ENCODE measurements at places on chromosomes 6 and 20. TPM values are rescaled to one million over a fixed set of nuclear protein-coding genes. Genes with fewer than 3 reads are reported as not detected.
A peak's percentile ranks its signal among the peaks of the same experiment; 100 is the strongest.

GRCh38 chr6:161303628-161304340 is 29.9 kb upstream of the AGPAT4 start:
- no peaks in the 10 kb centered on the region for H3K27me3 ChIP-seq
- no peak overlapping the region for H3K4me3 ChIP-seq
- DNase-seq, result no peak
- no peaks in the 10 kb centered on the region for H3K36me3 ChIP-seq
- H3K4me1 ChIP-seq, result no peaks in the 10 kb centered on the region

GRCh38 chr20:16412906-16413305 is 160.3 kb downstream of the KIF16B start:
- no peak for DNase-seq
- no peaks in the 10 kb centered on the region for H3K4me1 ChIP-seq
- H3K27me3 ChIP-seq, result no peaks in the 10 kb centered on the region

GRCh38 chr6:21987501-21987957 is 309.3 kb downstream of the PRL start:
- H3K4me1 ChIP-seq, result peaks cover 3% of the 10 kb centered on the region
- peak; percentile 46 for DNase-seq
- H3K36me3 ChIP-seq, result no peaks in the 10 kb centered on the region
- H3K4me3 ChIP-seq, result no peak overlapping the region

GRCh38 chr6:124994648-124995047 is 32.4 kb downstream of the RNF217 start:
- H3K27me3 ChIP-seq, result no peaks in the 10 kb centered on the region
- peaks cover 24% of the 10 kb centered on the region for H3K4me1 ChIP-seq
- no peak overlapping the region for H3K4me3 ChIP-seq

DNA sequence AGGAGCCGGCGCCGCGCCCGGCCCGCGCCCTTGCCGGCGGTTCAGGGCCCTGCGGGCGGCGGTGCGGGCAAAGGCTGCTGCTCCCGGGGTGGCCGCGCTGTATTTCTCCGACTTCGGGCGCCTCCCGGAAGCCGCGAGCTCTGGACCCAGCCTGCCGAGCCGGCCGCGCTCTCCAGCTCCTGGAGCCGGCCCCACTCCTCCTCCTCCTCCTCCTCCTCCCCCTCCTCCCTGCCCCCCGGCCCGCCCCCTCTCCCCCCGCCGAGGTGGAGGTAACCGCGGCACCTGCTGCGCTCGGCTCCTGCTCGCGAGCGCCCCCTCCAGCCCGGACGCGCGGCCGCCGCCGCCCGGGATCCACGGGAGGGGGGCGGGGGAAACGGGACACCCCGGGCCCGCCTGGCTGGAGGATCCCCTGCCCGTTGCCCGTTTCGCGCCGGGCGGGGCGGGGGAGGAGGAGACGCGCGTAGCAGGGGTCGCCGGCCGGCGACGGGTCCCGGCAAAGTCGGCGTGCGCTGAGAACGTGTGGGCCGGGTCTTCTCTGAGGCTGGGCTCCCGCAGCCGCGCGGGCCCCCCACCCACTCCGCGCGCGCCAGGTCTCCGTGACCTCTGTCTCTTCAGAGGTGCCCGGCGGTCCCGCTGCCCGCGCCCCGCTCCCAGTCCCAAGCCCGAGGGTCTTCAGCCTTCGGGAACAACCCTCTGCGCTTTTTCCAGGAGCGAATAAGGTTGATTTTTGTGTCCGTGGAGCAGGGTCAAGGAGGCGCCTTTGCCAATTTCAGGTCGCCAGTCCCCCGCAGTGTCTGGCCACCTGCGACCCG is at the start of gene SLC22A23:
SLC22A23 (minus strand) TSS at position 153 of the 812 bp plus-strand sequence. CDS start 491 bp downstream, outside the sequence.
- peak within 1 kb of the TSS; percentile 44 for H3K27ac ChIP-seq
- no peaks in the 10 kb centered on the region for H3K27me3 ChIP-seq
- H3K4me3 ChIP-seq, result peak within 1 kb of the TSS; percentile 66

GRCh38 chr6:161434921-161435747 is 161.3 kb upstream of the AGPAT4 start:
- H3K4me1 ChIP-seq, result no peaks in the 10 kb centered on the region
- no peaks in the 10 kb centered on the region for H3K36me3 ChIP-seq
- no peaks in the 10 kb centered on the region for H3K27me3 ChIP-seq
- DNase-seq, result no peak

DNA sequence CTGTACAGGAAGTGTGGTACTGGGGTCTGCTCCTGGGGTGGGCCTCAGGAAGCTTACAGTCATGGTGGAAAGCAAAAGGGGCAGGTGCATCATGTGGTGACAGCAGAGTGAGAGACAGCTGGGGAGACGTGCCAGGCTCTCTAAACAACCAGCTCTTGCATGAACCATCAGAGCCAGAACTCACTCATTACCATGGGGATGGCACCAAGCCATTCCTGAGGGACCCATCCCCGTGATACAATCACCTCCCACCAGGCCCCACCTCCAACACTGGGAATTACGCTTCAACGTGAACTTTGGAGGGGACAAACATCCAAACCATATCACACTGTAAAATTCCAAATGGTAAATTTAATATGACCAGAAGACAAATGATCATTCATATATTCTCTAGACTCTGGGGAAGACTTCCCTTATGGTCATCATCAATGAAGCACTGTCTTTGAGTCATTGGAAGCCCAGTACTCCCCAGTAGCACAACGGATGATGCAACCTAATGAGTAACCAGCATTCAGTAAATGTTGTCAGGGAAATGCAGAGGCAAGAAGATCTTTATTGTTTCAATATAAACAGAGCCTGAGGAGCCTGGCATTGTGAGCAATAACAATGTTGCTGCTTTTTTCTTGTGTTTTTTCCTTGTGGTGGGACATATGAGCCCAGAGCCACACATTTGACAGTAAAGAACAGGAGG is 48.2 kb upstream of the RALY start:
- no peak overlapping the region for H3K4me3 ChIP-seq
- H3K27me3 ChIP-seq, result no peaks in the 10 kb centered on the region
- no peaks in the 10 kb centered on the region for H3K4me1 ChIP-seq
- no peaks in the 10 kb centered on the region for H3K36me3 ChIP-seq
- H3K27ac ChIP-seq, result no peak overlapping the region

The EPB41L1 gene
- 13.2 TPM for total RNA-seq

DNA sequence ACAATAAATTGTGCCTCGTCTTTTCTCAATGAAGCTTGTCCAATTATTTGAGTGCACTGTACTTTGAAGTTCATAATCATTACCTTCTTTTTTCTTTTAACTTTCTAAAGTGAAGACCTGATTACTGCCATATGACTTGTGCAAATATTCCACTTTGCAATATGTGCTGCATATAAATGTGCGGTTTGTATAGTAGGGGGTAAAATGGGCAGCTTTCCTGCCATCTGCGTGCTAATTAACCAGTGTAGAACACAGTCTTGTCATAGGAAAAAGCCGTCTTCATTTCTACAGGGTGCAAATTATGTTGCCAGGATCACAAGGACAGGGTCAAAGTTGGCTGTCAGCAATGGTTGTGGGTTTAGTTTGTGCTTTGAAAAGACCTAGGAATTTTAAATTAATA is 397.0 kb downstream of the NKAIN2 start:
- DNase-seq, result no peak
- no peak overlapping the region for H3K4me3 ChIP-seq
- H3K4me1 ChIP-seq, result no peaks in the 10 kb centered on the region
- H3K36me3 ChIP-seq, result no peaks in the 10 kb centered on the region
- H3K27ac ChIP-seq, result no peak overlapping the region
- no peaks in the 10 kb centered on the region for H3K27me3 ChIP-seq

The KCNK16 gene
- total RNA-seq, result not detected

GRCh38 chr6:104784884-104785283 is 74.8 kb downstream of the HACE1 start:
- DNase-seq, result no peak
- no peaks in the 10 kb centered on the region for H3K4me1 ChIP-seq
- no peaks in the 10 kb centered on the region for H3K36me3 ChIP-seq
- no peak overlapping the region for H3K27ac ChIP-seq
- no peak overlapping the region for H3K4me3 ChIP-seq
- H3K27me3 ChIP-seq, result no peaks in the 10 kb centered on the region

DNA sequence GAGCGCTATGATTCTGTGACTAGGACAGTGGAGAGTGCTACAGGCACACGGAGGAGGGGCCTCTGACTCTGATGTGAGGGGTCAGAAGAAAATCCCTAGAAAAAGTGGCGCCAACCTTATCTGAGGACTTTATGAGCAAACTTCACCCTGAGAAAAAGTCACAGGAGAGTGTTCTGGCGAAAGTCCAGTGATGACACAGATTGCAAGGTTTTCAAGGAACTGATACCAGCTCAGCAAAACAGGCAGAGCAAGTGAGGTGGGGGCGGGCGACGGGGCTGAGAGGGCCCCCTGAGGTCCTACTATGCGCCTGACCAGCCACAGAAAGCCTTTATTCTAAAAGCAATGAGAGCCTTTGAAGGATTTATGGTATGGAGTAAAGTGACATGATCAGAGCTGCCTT is 73.3 kb downstream of the SLC22A23 start:
- peak overlapping the region; percentile 59 for H3K27ac ChIP-seq
- peak; percentile 63 for DNase-seq
- H3K4me1 ChIP-seq, result no peaks in the 10 kb centered on the region
- no peak overlapping the region for H3K4me3 ChIP-seq
- H3K27me3 ChIP-seq, result no peaks in the 10 kb centered on the region

The NELFE gene
- 20.0 TPM for total RNA-seq

DNA sequence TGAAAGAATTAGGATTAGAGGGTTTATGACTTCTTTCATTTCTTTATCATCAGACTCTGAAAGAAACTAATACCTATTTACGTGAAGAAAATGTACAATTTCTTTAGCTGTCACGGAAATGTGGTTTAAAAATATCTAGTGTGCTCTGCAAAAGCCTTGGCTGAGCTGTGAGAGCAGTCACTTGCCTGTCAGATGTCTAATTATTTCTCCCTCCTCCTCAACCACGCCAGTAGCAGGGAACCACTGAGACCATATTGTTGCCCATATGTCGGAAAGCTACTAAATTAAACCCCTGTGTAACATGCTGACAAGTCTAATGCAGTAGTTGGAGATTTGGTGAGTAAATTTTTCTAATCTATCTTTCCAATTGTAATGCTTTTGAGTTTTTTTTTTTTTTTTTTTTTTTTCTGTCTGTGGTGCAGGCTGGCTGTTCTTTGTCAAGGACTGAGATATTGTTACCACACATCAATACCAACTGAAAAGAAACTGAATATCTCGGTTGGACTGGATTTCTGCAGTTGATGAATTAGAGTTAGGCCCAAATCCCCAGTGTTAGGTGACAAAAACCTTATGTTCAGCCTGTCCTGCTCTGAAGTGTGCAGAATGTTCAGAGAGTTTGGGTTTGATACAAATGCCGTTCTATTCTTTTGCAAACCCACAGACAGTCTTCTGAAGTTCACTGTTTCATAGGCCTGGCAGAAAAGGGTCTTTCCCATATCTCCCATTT is 302.9 kb upstream of the SYNCRIP start:
- H3K36me3 ChIP-seq, result no peaks in the 10 kb centered on the region
- H3K27me3 ChIP-seq, result no peaks in the 10 kb centered on the region
- H3K27ac ChIP-seq, result no peak overlapping the region
- H3K4me1 ChIP-seq, result no peaks in the 10 kb centered on the region
- no peak for DNase-seq

- H3K27ac ChIP-seq, result no peak overlapping the region
- H3K36me3 ChIP-seq, result no peaks in the 10 kb centered on the region
- no peaks in the 10 kb centered on the region for H3K4me1 ChIP-seq
- no peak for DNase-seq
- H3K27me3 ChIP-seq, result no peaks in the 10 kb centered on the region
- H3K4me3 ChIP-seq, result no peak overlapping the region
Observed at GRCh38 chr20:53671370-53671769, 77.7 kb upstream of the ZNF217 start.

The C20orf96 gene
- total RNA-seq, result 2.5 TPM

Measured in right lobe of liver (tissue), 6 donors.